ENCODE measurements at places on chromosomes 16 and 17.

DNA sequence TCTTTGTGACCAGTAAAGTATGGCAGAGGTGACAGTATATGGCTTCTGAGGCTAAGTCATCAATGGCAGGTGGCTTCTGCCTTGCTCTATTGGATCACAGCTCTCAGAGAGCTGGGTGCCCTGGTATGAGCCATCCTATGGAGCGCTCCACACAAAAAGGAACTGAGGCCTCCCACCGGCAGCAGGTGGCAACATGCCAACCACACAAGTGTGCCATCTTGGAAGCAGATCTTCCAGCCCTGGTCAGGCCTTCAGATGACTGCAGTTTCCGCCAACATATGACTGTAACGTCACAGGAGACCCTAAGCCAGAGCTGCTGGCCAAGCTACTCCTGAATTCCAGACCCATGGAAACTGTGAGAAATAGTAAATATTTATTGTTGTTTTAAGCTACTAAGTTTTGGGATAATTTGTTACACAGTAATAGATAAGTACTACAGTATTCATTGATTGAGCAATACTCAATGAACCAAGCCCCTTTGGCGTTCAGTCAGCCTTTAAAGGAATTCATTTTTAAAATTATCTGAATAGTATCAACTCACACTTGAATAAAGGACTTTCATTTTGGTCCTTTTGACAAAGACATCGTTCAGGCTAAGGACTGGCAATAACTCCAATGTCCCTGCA lies 69.4 kb upstream of the LHX1 start:
- no peak for DNase-seq

- no peak for DNase-seq
Measured at GRCh38 chr16:19639986-19640421, 78.0 kb downstream of the KNOP1 start.

GRCh38 chr16:56279132-56279531 lies 87.8 kb downstream of the GNAO1 start:
- no peak for DNase-seq

- no peak for DNase-seq
Measured at GRCh38 chr17:57889892-57890856, 40.3 kb upstream of the MRPS23 start.

DNA sequence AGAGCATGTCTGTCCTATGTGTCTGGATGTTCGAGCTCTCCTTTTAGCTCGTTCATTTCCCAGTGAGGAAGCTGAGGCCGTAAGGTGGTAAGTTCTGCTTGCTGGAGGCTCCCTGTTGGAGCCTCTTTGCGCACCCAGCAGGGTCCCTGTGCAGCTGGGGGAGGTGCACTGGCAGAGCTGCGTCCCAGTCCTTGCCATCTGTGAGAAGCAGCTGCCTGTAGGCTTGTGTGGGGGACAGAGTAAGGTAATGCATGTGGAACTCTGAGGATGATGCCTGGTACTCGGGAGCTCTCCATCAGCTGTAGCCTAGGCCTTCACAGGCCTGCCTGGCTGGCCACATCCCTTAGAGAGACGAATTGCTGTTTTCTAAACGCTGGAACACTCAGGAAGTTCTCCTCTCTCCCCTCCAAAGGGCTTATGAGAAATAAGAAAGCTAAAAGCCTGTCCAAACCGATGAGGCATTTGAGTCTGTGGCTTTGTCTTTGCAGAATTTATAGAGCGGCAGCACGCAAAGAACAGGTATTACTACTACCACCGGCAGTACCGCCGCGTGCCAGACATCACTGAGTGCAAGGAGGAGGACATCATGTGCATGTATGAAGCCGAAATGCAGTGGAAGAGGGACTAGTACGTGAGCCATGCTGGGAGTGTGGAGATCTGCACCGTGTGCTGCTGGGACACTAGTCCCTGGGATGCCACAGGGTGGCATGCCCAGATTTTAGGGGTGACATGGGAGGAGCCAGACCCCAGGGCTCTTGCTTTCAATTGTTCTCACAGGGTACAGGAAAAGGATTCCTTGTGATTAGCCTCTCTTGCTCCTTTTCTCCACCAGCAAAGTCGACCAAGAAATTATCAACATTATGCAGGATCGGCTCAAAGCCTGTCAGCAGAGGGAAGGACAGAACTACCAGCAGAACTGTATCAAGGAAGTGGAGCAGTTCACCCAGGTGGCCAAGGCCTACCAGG lies 1.6 kb downstream of the NDUFB10 start:
- peak; percentile 35 for DNase-seq

- DNase-seq, result no peak
Measured at GRCh38 chr17:40063901-40064531, 1.3 kb downstream of the THRA start.

DNA sequence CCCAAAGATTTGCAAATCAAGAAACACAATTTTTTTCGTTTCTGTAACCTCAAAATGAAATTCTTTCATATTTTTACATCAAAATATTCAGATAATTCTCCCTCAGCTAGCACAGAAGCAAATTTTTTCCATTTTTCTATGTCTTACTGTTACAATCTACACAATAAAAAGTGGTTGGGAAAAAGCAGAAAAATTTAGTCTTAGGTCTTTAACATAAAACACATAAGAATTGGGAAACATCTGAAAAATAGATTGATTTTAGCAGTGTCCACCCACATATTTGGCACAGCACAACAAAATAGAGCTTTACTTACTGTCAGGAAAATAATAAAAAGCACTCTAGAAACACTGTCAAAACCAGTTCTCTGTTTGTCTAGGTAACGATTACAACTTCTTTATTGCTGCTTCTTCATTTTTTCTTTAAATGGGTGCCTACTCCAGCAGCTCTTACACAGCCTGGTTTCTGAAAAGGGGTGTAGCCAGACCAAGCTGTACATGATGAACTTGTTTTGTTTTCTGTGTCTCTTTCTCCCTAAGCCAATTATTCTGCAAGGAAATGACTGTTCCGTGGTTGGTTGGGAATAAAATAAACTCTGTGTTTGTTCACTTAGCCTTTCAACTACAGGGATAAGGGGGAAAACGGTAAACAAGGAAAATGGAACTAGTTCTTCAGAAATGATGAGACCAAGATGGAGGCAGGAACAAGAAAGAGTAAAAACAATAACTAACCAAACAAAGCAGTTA lies at the start of gene ABCA6:
TSS of gene ABCA6 (minus strand) at position 465 of the 744 bp plus-strand sequence. CDS start 1,192 bp downstream, outside the sequence.
- no peak for DNase-seq

DNA sequence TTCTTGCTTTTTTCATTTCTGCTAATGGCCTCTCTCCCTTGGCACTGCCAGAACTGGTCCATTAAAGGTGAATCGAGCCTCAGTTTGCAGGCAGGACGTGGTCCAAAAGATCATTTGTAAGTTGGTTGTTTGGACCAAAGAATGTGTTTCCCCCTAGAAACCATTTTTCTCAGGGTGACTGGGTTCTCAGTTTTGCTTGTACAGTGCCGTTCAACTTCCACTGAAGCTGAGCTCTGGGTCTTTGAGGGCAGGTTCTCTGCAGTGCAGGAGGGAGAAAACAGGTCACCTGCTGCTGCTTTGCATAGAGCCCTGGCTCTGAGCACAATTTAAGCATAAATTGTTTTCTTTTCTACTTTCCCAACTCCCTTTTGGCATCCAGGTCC lies 9.0 kb upstream of the AMZ2 start:
- DNase-seq, result no peak

GRCh38 chr16:26791169-26791568 lies 275.6 kb upstream of the C16orf82 start:
- DNase-seq, result no peak

- DNase-seq, result no peak
Measured at GRCh38 chr17:50647187-50647586, 12.5 kb downstream of the ABCC3 start.

DNA sequence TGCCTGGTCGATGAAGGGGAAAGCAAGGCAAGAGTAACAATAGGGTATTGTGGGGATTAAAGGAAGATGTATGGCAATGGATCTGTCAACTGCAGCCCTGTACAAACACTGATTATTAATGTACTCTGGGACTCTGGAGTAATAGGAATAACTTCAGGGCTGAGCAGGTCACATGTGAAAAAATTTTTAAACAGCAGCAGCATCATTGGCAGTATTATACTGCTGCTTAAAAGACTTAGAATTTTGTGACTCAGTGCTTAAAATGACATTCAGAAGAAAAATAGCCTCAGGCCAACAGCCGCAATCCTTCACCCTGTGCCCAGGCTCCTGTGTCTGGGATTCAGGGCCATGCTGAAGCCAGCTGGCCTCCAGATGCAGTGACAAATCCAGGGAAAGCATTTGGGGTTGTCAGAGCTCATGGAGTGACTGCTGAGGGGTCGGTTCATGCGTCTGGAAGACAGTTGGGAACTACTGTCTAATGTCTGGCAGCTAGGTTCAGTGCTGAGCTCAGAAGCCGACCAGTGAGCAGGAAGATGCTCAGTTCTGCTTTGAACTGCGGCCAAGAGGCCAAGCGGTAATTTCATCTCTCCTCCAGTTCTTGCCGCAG lies 22.2 kb downstream of the TEX2 start:
- no peak for DNase-seq

DNA sequence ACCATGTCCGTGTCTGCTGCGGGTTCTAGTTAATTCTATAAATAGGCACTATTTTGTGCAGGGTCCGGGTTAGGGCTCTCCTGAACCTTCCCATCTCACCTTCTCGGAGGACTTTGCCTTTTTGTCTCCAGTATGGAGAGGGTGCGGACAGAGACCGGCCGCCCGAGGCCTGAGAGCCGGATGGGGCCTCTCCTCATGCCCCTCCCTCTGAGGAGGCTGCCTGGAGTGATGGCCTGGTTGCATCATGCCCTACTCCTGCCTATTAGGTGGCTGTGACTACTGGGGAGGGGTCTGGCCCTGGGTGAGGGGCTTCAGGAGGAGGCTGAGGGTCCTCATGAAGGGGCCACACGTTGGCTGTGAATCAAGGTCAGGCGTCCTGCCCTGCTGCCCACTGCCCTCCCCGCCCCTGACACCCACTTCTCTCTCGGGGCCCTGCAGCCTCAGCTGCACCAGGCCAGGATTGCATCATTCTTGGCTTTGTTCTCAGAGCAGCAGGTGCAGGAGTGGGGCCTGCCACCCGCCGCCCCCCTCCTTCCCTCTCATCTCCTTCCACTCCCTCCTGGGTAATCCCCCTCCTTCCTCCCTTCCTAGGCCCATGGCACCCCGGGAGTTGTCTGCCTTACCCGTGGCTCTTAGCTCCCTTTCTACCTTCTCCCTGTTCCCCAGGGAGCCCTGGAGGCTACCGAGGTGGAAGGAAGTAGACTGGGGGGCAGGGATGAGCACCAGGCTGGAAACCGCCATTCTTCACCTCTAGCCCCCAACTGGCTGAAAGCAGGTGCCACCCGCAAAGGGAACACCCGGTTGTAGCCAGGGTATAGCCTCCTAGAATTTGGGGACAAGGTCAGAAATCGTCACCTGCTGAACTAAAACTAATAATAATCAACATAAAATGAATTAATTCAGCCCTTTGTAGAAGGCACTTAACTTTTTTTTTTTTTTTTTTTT lies 12.7 kb upstream of the ARHGAP23 start:
- DNase-seq, result peak; percentile 96

DNA sequence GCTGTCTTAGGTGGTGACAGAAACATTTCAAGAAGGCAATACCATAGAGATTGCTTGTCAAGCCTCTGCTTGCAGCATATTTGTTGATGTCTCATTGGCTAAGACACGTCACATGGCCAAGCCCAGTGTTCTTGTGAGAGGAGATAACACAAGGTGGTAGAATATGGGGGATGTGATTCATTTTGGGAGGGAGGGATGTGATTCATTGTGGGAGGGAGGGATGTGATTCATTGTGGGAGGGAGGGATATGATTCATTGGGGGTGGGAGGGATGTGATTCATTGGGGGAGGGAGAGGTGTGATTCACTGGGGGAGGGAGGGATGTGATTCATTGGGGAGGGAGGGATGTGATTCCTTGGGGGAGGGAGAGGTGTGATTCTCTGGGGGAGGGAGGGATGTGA lies 470.5 kb upstream of the SALL1 start:
- DNase-seq, result no peak

DNA sequence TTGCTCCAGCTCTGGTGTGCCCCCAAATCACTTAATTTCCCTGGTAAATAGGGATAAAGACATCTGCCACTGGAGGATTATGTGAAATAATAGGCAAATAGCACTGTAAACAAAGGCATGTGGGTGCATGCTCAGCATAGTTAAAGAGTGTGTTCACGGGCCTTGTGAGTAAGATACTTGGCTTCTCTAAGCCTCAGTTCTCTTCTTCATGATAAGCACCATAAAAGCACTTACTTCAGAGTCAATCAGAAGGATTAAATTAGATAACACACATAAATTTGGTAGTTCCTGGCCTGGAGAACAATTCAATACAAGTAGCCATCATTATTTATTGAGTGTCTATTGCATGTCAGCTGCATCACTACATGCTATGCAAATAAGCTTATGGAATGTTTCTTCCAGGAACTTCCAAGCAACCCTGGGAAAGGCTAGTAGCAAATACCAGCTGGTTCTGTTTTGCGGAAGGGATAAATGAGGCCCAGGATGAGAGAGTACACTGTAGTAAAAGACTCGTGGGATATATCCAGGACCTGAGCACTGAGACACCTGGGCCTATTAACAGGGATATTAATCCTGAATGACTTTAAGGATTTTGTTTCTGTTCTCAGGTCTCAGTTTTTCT lies 14.5 kb downstream of the CCL11 start:
- DNase-seq, result no peak

GRCh38 chr16:10312784-10313724 lies 72.8 kb upstream of the ATF7IP2 start:
- no peak for DNase-seq

DNA sequence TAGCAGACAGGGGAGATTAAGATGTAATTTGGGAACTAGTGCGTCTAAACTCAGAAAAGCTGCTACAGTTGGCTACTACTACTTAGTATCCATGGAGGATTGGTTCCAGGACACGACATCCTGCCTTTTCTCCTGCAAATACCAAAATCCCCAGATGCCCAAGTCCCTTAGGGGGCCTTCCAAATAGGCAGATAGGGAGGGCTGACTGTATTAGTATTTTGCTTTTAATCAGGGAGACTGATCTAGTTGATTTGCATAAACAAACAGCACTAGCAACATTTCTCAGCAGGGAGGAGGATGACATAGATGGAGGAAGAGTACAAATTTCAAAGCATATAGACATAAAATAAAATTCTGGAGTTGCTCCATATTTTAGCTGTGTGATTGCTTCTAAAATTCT lies 621.6 kb upstream of the GOT2 start:
- no peak for DNase-seq

DNA sequence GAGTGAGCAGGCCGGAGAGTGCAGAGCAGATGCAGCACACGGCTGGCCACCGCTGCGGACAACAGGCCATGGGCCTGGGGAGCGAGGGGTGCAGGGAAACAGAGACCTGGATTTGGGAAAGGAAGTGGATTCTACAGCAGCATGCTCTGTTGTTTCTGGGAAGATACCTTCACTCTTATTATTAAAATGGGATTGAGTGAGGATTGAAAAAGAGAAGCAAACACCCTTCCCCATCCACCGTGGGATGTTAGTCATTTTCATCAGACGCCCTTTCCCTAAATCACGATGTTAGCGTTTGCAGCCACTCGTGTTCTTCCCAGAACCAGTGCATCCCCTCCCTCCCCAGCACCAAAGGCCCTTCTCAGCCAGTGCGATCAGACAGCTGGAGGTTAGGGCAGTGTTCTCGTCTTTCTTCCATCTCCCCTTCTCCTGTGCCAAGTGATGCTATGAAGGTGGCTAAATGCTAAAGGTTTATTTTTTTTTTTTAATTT lies 196.5 kb upstream of the CHMP6 start:
- DNase-seq, result no peak
